ENCODE measurements at places on chromosomes 13 and 19.

DNA sequence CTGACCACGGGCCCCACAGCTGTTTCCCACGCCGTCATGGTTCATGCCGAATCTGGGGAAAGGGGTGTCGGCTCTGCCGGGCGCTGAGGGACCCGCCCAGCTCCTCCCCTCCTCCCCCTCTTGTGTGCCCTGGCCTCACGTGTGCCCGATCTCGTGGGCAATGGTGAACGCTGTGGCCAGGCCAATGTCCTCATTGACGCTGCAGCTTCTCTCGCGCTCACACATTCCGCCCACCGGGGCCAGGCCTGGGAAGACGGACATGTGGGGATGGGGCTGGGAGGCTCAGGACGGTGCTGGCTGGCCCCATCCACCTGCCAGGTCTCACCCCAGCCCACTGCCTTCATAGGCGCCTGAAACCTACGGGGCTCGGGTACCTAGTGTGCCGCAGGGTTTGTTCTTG is 14.3 kb downstream of the ADAMTS10 start:
- no peak for DNase-seq

DNA sequence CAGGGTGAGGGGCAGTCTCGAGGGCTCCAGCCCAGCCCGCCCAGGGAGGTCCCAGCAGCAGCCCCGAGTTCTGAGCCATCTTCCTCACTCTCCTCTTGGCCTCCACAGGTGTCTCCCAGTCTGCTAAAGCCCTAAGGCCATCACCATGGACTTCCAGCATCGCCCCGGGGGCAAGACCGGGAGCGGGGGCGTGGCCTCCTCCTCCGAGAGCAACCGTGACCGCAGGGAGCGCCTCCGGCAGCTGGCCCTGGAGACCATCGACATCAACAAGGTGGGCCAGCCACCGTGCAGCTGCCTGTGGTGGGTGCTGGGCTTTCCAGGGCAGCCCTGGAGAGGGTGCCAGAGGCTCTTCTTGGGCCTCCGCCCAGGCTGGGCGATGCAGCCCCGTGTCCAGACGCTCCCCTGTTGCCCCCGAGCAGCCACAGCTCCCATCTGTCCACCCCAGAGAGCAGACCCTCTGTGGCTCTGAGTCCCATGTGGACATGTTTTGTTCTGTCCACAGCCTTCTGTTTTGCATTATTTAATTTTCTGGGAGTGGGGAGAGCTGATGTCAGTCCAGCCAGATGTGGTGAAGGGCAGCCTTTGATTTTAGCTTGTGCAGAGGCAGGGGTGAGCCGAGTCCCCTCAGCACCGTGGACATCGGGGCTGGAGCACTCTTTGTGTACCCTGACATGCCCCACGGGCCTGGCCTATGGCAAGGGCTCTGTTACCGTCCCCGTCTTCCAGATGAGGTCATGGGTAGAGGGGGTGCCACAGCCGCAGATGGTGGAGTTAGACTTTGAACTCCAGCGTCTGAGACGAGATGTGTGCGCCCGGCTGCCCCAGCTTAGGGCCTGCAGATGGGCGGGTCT is 5.6 kb upstream of the AMH start:
- no peak for DNase-seq

GRCh38 chr19:17626456-17627015 is 61.6 kb downstream of the UNC13A start:
- no peak for DNase-seq

GRCh38 chr13:112984501-112984900 is 15.5 kb downstream of the MCF2L start:
- DNase-seq: no peak

GRCh38 chr19:55486971-55487923 is 989 bp upstream of the SSC5D start:
- peak; percentile 93 for DNase-seq

DNA sequence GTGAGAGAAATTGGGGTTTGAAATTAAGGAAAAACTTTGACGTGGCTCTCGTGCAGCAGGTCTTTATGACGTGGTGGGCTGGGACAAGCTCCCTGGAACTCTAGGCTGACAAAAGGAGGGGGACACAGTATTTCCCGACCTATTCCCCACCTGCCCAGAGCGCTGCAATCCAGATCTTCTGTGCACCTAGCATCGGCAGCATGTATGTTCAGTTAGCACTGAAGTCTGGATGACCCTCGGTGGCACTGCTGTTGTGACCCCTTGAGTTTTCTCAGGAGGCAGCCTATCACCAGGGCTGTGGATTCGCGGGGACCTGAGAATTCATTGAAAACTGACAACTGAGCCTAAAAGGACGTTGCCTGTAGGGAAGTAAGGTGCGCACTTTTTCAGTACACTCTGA is 9.1 kb upstream of the ZNF536 start:
- no peak for DNase-seq
